ENCODE measurements at places on chromosomes 7 and 10.

DNA sequence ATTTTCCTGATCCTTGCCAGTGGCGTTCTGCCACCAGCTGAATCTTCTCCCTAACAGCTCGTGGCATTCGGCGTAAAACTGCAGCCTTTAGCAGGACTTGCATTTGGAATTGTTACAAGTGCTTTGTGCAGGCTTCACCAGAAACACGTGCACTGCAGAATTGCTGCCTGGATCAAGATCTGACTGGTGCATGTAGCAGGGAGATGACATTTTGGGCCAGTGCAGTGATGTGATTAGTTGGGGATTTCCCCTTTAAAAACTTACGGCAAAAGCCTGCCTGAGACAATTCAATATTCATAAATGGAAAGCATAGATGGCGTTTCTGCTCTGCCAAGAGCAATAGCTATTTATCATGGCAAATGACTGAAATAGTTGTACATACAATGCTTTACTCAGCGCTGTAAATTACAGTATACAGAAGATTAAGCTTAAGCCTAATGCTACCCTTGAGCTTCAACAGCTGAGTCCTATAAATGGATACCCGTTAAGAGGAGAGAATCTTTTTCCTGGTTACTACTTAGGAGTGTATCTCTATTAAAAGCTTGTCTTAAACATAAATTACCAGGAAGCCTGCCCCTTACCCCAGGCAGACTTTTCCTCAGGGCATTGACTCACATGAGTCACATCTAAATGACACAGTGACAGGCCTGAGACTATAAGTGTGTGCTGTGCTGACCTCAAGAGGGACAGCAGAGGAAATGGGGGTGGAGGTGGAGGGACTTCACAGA, 106.3 kb downstream of the ATXN7L1 start:
- DNase-seq, result peak; percentile 13

DNA sequence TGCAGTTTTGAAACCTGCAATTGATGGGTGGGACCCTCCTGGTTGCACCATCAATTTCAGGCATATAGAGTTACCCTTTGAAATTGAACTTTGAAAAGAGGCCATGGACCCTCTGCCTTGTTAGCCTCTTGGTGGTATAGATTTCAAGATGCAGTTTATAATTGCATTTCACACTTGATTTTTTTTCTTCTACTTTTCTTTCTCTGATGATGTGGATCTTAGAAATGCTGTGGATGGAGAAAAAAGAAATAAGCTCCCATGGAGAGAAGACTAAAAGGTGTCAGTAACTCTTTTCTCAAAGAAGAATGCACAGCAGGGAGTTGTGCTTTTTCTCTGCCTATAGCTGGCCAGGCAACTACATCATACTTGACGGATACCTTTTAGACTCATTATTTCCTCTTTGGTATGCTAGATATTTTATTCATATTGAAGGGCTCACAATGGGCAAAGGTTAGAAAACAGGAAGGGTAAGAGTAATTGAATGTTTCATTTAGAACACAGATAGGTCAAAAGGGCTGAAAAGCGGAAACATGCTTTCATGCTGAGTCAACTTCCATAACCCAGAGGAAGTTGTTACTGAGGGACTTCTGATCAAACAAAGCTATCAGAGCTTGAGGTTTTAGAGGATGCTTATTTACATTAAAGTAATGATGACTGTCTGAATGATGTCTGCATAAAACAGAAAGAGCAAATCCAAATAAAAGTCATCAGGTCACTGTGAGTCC, 773.2 kb upstream of the LRRN3 start:
- peak; percentile 4 for DNase-seq

GRCh38 chr10:14635043-14635710, 139.5 kb downstream of the FAM107B start:
- no peak for DNase-seq

- no peak for DNase-seq
Observed at GRCh38 chr7:151361193-151361959, 19.8 kb downstream of the NUB1 start.

DNA sequence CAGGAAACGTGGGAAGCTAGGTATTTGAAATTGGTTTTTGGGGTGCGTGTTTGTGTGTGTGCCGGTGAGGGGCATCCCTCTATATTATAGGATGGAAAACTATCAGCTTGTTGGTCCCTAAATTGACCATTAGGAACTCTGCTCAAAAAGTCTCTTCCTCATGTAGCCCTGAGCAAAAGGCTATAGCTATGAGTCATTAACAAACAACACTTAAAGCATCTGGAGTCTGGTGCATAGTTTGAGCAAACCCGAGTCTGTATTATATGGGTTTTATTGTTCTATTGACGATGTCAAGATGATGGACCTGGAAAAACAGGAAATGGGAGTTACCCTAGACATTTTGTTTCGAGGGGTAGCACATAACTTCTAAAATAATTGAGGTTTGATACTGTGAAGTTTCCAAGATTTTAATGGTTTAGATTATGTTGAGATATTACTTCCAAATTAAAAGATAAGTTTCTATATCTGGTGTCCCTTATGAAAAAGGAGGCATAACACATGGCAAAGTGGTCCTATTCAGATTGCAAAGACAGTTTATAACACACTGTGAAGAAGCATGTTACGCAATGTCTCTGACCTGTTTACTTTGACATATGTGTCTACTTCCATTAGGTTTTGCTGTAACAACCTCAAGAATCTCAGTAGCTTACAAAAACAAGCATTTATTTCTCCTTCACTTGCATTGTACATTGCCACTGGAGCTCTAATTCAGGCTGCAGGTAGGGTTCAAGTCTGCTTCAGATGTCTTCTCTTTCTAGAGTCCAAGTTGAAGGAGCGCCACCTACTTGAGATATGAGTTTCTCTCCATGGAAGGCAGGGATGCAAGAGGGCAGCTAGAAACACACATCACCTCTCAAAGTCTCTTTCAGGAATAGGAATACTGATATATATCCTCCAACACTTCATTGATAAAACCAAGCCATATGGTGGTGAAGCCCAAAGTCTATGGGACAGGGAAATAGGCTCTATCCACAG, 357.7 kb downstream of the PHF14 start:
- DNase-seq, result no peak

DNA sequence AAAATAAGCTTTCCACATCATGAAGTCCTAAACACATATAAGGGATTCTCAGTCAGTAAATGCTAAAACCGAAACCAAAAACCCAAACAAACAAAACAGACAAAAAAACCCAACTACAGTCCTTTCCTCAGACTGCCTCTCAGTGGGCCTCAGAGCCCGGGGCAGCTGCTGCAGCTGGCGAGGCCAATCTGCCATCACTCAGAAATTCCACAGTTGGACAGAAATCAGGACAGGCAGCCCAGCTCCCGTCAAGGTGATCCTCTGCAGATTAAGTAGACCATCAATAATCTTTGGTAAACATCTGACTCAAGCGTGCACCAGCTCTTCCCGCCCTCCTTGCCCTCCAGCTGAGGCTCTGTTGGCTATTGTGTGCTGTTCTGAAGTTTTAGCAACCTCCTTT, 142.2 kb downstream of the ATXN7L1 start:
- no peak for DNase-seq

- peak; percentile 3 for DNase-seq
Observed at GRCh38 chr10:62893036-62893435, 76.9 kb upstream of the EGR2 start.

GRCh38 chr10:54501929-54502328, 299.1 kb downstream of the PCDH15 start:
- DNase-seq, result no peak

- DNase-seq, result no peak
Observed at GRCh38 chr10:113427236-113427735, 125.6 kb upstream of the HABP2 start.

DNA sequence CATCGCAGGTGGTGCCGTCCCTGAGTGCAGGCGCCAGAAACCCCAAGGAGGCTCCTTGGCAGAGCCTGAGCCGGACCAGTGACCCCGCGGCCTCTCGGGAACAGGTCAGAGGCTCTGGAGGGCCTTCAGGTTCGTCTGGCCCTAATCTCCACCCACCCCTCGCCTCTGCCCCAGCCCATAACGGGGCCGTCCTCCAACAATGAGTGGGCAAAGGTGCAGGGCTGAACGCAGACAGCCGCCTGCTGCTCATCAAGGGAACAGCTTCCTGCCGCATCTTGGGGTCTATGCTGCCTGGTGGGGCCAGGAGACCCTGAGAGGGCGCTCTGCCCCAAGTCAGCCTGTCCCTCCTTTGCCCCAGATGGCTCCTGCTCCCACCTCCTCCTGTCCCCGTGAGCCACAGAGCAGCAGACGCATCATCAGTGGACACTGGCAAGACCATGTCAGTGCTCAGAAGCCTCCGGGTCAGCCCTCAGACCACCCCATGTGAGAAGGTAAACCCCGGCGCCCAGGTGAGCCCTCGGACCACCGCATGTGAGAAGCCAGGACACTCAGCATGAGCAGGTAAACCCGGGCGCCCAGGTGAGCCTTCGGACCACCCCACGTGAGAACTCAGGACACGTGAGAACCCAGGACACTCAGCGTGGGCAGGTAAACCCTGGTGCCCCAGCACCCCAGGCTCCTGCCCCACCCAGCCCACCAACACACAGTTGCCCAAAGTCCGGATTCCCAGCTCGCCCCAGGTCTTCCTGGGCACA, 142.0 kb downstream of the PTPRN2 start:
- DNase-seq, result no peak

- DNase-seq, result no peak
Observed at GRCh38 chr7:115984105-115984504, 46.5 kb downstream of the TFEC start.

DNA sequence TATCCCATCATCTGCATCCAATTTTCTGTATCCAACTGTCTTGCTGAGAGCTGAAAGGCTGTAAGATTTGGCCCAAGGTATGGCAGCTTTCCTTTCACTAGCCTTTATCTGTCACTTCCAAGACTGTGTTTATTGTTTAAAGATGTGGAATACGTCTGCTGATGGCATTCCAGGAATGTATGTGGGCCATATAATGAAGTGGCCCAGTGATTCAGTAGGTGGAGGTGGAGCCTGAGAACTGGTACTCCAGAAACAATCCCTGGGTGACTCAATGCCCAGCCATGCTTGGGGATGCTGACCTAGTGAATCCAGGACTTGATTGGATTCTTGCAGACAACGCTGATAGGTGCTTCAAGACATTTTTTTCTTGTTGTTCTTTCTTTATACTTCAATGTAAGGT, 13.5 kb downstream of the NEUROD6 start:
- no peak for DNase-seq

DNA sequence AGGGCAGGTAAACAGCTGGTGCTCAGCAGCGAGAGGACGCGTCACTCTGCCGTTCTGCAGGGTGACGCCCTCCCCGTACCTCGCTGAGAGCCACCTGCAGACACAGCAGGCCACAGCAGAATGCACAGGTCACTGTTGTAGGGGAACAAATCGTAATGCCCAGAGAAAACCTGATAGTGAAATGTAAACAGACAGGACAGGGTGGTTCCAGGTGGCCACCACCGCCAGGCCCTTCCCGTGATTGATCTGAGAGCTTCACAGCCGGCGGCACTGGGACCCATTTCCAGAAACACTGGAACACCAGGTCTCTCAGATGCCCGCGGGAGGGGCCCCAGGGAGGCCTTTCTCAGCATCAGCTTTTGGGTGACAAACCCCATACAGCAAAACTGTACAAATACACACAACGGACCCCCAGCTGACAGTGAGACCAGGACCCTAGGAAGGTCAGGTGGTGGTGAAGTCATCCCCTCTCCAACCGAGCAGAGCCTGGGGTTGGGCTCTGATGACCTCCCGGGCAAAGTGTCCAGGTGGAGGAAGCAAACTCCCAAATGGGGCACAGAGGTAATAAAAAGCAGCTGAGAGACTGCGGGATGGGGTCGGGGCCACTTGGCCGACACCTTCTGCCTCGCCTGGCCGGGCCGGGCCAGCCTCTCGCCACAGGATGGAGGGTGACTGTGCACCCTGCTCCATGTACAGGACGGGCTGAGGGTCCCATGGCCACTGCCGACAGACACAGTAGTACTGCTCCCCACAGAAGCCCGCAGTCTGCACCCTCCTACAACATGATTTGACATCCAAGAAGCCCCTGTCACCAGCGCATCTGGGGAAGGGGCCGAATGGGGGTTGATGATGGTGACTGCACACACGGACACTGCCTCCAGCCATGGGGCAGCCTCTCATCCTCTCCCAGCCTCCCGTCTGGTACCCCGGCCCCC, 4.6 kb downstream of the BHLHA15 start:
- no peak for DNase-seq

DNA sequence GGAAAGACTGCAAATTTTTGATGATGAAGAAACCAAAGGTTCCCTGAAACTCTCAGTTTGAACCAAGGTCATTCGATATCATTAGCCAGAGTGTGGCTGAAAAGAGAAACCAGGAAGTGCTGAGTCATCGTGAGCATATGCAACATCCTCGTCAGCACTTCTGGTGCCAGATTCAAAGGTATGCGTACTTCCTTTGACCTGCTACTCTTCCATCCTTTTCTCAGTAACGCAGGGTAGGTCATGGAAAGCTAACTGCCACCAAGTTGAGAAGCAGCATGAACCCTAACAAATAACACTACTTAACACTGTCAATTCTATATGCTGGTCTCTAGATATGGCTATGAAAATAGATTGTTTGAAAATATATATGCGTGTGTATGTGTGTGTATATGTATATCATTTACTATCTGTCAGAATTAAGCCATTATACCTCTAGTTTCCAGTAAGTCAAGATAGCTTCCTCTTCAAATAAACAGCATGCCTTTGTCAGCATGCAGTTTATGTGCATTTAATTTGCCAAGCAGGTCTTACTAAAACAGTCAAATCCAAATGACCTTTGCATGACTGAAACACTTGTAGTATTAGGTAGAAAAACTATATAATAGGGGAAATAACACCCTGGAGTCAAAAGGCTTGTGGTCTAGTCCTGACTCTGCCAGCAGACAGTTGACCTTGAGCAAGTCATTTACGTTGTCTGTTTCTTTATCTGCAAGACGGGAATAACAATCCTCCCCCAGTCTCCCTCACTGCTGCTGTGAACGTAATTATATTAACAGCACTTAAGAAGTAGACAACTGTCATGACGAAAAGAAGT, 26.4 kb downstream of the CDK6 start:
- peak; percentile 81 for DNase-seq

- no peak for DNase-seq
Observed at GRCh38 chr10:77286531-77287508, 350.8 kb downstream of the KCNMA1 start.

- DNase-seq, result peak; percentile 13
Observed at GRCh38 chr10:49408519-49409306, 12.8 kb upstream of the DRGX start.

DNA sequence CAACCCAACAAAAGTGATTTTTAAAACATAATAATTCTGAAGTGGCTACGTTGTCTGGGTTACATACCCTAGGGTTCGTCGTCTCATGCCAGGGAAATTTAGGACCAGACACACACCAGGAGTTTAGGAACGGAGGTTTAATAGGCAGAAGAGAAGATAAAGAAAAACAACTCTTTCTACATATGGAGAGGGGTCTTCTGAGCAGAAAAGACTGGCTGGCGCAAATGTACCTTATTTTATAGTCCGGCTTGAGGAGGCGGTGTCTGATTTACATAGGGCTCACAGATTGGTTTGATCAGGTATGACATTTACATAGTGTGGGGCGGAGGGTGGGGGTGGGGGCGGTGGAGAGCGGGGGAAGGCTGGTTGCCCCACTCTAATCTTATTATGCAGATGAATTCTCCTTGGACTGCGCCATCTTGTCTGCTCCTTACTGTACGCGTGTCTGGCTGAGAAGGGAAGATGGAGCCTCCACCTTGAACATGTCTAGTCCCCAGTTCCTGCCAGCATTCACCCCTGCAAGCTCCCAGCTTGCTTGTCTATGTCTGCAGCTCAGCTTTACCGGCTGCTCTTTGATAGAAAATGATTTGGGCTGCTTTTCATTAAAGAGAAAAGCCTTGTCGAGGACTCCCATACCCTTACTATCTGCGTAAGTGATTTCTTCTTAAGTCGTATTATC, 98.7 kb downstream of the RALA start:
- no peak for DNase-seq
